ENCODE measurements at places on chromosomes 3 and 15.

- DNase-seq, result no peak
These were observed 829 bp downstream of the SELENOT start for GRCh38 chr3:150603980-150604319.

DNA sequence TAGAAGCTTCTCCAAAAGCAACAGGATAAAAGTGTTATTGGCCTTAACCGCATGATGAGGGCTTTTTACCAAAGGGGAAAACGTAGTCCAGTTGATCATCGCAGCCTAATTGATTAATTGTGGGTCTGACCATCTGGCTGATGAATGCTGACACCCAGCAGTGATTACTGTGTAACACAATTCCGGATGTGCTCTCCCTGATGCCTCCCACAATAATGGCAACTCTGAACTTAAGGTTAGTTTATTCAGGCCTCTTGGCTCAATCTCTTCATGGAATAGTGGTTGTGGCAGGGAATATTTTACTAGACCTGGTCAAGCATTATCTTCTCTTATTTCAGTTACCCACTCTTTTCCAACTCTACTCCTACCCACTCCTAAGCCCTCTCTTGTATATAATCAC, 332.9 kb downstream of the TIGIT start:
- no peak for DNase-seq

- DNase-seq, result peak; percentile 17
These were observed 22.7 kb upstream of the PIAS1 start for GRCh38 chr15:68031404-68031803.

GRCh38 chr3:143902210-143902609, 53.9 kb upstream of the SLC9A9 start:
- DNase-seq, result no peak

DNA sequence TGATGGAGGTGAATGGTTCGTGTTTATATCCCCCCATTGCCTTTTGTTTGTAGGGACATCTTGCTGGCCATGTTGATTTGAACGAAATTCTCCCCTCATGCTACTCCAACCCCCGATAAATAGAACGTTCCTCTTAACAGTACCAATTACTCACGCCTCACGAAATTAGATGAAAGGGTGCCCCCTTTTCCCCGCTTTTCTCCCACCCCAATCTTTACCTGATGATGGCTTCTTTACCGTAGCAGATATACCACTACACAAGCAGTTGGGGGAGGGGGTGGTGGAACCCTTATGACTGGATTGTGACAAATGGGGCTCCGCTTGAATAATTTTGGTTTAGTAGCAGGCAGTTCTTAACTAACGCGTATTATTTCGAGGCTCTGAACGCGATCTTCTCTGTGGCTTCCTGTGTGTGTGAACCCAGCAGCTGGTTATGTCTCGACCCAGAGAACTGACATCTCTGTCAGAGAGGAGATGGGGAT, 1.1 kb downstream of the PIAS1 start:
- DNase-seq, result peak; percentile 64

DNA sequence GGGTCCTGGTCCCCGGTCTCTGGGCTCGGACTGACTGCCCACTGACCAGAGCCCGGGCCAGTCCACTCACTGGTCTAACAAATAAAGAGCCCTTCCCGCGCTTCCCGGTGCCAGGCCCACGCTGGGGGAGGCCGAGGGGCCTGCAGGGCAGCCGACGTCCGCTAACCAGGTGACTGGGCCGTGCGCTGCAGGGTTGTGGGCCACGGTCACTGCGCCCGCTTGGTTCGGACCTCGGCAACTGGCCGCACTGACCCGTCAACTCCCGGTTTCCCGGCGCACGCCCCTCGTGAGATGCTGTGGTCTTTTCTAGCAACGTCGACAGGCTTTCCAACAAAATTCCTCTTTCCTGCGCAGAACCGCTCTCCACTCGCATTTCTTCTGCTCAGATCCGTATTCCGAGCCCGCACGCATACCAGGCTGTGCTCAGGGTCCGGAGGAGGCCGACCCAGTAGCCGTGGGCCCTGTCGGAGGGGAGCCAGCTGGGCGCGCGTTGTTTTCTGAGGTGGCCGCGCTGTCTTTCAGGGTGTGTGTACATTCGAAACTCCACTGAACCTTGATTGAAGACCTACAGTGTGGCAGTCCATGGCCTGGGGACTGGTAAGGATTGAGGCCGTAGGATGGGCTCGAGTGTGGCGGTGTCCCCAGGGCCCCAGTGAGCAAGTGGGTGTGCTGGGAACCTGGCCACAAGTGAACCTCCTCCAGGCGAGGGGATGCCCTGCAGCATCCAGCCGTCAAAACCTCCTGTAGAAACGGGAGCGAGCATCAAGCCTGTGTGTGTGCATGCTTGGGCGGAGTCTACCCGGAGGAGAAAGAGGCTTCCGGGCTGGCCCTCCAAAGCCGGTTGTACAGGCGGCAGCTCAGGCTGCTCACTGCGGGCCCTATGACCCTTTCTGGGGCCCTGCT, 875 bp upstream of the NT5DC2 start:
- no peak for DNase-seq

Data from hematopoietic multipotent progenitor cell treated with erythropoietin and hydrocortisone succinate and interleukin-3 and kit ligand, for 6 days (in vitro differentiated cells).